ENCODE measurements at places on chromosomes 6 and 20.

DNA sequence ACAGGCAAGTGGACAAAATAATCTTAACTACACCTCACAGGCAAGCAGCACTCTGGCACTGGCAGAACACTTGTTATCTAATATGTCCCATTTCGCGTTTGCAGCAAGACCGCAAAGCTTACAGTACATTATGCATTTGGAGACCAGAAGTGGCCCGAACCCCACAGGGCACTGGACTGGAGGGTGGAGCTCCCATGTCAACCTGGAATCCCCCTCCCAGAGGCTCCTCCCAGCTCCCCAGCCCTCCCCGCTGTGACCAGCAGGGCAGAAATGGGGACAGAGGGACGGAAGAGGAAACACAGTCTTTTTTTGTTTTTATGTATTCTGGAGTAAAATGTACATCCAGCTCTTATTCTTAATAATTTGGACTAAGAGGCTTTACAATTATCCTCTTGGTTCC, 263.7 kb downstream of the SMOC2 start:
- no peak for DNase-seq

DNA sequence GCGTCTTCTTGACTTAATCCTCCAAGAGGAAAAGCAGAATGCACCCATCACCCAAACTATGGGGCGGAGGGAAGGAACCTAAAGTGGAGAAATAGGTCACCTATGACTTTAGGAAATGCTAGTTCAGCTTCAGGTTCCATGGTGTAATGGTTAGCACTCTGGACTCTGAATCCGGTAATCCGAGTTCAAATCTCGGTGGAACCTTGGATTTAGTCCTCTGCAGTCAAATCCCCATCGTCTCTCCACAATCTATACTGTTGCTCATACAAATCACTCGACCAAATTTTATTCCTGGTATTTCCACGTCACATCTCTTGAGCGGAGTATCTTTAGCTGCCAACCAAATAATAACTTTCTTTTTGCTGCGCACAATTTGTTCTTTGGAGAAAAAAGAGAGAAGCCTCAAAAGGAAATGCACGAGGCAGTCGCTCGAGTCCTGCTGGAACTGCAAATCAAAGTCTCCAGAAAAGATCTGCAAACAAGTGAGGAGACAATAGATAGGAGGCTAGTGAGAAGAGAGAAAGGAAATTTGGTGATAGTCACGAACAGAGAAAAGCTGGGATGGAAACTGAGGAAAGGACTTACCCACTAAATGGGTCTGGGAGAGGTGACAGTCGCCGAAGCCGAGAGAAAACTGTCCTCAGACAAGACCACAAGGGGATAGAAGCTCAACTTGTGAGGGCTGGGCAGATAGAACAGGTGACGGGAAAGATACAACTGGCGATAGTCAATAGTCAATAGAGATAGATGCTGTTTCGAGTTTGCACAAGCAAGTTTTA, 16.6 kb downstream of the POM121L2 start:
- DNase-seq: no peak

GRCh38 chr6:14266266-14266665, 148.7 kb downstream of the CD83 start:
- no peak for DNase-seq

DNA sequence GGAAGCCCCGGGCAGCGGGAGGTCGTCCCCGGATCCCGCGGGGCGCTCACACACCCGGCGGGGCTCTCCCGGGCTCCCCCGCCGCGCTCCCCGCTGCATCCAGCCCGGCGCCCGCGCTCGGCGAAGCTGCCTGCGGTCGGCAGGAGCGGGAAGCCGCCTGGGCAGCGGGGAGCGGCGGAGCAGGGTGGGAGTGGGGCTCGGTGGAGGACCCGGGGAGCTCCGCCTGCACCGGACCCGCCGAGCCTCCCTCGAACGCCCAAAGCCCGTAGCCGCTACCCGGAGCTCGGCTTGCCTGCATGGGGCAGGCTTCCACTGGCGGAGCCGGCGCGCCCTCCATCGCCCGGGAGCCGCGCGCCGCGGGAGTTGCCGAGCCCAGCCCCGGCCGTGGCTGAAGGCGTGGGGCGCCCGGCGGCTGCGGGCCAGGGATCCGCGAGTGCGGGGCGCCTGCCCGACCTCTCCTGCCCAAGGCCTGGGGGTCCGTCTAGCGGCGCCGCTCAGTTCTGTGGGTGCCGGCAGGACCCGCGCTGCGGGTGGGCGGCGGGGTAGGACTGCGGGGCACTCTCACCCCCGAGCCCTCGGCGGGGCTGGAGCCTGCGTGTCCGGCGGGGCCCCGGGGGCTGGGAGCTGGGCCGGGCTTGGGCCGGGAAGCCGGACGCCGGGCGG, 671 bp downstream of the CDH4 start:
- DNase-seq: no peak

GRCh38 chr6:53239526-53239925, 90.9 kb upstream of the GCM1 start:
- no peak for DNase-seq

DNA sequence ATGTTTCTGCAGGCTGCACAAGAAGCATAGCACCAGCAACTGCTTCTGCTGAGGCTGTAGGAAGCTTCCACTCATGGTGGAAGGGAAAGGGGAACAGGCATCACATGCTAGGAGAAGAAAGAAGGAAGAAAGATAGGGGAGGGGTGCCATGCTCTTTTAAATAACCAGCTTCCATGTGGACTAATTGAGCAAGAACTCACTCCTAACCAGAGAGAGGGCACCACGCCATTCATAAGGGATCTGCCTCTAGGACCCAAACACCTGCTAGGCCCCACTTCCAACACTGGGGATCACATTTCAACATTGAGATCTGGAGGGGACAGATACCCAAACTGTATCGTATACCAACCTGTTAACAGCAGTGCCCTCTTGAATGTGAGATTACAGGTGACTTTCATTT, 46.9 kb upstream of the ARMC2 start:
- no peak for DNase-seq

DNA sequence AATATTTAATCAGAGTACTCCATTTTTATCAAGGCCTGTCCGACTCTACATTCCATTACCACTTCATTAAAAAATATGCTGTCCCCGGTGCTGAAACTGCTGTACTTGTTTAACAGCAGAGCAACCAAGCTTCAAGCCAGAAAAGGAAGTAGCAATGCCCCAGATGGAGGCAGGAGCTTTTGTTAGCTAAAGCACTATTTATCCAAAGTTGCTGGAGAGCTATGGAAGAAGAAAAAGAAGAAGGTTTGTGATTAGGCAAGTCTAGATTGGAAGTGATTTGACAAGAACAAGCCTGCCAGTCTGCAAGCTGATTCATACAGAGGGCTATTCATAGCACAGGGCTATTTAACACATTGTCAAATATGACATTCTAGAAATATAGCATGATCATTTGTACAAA, 160.9 kb upstream of the SPTLC3 start:
- DNase-seq: no peak

- DNase-seq: no peak
These were observed 326.5 kb upstream of the RUNX2 start for GRCh38 chr6:45001663-45002062.

DNA sequence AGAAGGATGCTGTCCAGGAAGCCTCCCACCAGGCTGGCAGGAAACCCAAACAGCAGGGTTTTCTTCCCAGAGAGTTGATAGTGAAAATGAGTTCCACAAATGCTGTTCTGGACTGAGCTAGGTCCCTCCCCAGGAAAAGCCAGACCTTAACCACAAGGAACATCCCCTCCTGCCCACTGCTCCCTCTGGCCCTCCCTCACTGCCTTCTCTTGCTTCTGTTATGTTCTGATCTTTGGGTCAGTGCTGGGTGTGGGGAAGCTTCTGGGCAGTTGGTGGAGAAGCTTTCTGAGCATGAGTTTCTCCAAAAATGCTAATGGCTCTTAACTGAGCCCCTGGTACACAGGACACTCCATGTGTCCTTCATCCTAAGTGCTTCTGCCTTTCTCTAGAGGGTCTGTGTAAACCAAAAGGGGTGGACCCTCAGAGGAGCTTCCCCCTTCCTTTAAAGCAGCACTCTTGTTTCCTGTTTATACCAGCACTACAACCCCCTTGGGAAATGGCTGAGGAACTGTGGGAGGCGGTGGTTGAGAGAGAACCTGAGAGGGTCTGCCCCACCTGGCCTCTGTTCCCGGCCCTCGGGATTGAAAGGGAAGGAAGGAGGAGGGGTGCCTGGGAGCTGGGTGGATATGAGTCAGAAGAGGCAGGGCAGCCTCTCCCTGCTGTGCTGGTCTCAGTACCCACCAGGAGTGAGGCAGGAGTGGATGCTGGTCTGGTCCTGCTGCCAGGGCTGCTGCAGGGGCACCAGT, 42.0 kb downstream of the CDS2 start:
- DNase-seq: no peak

DNA sequence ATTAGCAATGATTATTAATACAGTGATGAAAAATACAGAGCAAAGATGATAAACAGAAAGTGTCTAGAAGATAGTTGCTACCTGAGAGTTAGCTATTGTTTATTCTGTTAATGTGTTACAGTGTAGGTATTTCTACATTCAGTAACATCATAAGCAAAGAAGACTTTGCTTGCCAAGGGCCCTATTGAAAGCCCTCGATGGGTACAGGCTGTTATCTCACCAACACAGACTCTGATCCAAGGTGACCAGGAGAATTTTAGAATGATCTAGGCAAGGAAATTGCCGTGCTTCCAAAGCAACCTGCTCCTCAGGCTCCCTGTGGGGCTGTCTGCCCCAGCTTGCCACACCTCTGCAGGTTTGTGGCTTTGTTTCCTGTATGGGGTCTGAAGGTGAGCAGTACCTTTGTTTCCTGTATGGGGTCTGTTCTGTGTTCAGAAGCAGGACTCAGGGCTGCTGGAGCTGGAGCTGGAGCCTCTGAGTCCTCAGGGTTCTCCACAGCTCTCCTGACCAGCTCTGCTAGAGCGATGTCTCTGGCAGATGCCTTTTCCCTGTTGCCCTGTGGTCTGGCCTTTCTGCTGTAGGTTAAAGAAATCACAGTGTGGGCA, 32.5 kb downstream of the PHACTR3 start:
- DNase-seq: no peak

- no peak for DNase-seq
These were observed 5.7 kb downstream of the CUL7 start for GRCh38 chr6:43047998-43048397.

DNA sequence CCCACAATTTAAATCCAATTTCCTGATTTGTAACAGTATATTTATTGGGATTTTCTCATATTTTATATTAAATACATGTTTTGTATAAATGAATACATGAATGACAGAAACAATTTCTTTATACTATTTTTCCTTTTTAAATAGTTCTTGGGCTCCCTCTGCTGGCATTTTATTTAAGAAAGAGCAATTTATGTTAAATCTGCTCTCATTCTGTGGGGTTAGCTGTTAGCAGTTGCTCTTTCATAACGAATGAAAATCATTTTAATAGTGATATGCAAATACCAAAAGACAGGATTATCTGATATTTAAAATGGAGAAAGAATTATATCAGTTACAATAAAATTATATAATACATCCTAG, 118.3 kb downstream of the RALGAPA2 start:
- no peak for DNase-seq

DNA sequence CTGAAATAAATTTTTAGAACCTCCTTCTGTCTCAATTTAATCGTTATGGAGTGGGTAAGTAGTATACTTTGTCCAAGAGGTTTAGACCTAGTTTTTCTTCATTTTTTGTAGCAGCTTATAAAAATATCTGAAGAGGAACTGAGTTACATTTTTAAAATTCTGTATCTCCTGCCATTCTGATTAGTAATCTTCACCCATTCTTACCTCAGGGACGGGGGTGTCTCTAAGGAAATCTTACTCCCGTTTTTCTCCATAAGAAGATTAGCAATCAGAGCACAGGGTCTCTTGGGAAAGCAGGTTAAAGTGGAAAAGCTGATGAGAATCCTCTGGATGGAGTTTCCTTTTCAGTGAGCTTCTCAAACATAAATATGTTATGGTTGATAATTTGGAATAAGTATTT, 259.3 kb upstream of the FAM83B start:
- no peak for DNase-seq

DNA sequence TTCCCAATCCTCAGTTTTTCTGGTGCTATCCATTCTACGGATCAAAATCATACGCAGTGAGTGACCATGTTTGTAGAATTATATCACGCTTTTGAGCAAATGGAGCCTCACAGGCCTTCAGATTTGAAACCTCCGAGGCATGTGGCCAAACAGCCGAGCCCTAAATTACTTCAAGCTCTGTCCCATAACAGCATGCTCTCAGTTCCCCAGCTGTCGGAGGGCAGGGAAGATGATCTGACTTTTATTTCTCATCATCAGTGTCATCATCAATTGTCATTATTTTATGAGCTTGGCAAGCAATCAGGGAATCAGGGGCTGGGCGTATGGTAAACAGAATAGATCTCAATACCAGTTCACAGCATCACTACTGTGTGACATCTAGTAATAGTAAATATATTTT, 73.2 kb downstream of the PSMG4 start:
- DNase-seq: no peak

DNA sequence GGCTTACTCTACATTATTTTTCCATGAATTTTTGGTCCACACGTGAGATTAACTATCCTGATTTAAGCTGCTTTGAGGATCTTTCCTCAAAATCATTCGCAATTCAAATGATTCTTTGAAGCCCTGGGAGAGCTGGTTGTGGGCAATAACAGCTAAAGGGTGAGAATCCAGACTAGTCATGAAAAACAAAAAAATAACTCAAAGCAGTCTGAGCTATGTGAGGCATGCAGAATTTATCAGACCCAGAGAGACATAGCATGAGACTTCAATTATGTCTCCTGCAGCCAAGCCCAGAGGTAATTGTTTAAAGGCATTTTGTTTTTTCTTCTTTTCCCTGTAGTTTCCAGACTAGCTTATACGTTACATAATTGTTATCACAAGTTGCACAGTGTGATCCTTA, 517.3 kb upstream of the PTCHD4 start:
- no peak for DNase-seq

GRCh38 chr20:2136275-2136674, 34.6 kb downstream of the STK35 start:
- DNase-seq: no peak

GRCh38 chr6:37204014-37204751, 34.2 kb downstream of the PIM1 start:
- no peak for DNase-seq

- no peak for DNase-seq
These were observed 125.8 kb downstream of the LY86 start for GRCh38 chr6:6714118-6714897.

DNA sequence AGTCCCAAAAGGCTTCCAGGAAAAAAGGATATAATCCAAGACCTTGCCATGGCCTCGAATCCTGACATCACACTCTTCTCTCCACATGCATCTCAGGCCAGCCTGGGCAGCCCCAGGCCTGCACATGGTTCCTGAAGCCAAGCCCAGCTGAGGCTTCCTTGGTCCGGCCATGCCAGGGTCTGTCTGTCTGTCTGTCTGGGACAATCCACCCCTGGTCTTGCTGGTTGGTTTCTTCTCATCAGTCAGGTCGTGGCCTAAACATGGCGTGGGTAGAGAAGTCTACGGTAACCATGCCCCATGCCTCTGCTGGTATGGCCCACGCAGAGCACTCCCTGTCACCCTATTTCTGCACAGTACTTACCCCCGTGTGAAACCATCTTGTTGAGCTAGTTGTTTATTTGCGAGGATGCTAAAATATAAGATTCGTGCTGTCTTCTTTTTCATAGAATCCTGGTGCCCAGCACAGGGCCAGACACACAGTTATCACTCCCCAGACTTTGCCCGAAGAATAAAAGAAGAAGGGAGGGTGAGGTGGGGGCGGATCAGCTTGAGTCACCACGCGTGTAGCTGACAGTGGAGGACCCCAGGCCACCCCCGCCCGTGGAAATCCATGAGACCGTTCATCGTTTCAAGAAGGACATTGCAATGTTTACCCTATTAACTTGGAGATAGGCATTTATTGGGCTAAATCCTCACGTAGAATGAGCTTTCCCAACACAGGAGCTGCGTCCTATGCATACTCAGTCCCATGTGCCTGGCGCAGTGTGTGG, 107.2 kb downstream of the RNASET2 start:
- DNase-seq: no peak
